ENCODE measurements at places on chromosomes 11 and 22.

- DNase-seq: no peak
These were observed 380.0 kb upstream of the CCDC90B start for GRCh38 chr11:83666149-83666548.

DNA sequence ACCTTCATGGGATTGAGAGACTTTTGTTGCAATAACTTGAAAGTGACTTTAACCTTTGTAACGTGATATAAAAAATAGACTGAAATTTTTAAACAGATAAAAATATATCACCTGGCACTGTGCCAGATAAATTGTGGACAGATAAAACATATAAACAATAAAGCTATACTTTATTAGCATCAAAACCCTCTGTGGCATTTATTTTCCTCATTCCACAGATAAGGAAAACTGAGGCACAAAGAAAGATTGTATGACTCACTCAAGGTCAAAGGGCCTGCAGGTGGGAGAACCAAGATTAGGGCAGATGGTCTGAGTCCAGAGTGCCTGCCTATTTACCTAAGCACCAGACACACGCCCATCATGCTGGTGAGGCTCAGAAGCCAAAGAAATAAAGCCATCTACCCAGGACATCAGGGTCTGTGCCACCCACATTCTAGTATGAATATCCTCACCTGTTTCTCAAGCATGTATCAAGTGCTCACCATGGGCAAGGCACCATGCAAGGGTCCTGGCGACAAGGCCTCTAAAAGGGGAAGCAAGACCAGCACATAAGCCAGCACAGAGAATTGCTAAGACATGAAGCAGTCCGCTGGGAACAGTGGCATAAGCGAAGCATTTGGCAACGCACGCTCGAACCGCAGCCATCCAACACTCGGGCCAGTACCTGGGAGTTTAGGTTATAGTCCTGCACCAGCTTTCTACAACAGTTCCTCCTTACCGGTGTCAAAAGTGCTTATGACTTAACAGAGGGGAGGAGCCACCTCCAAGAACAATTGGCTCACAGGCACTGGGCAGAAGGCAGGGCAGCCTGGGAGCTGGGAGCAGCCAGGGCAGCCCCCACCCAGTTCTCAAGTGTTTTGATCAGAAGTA is 17.6 kb downstream of the MYH9 start:
- DNase-seq: no peak

- no peak for DNase-seq
These were observed 144.4 kb upstream of the SESN3 start for GRCh38 chr11:95375451-95375850.

DNA sequence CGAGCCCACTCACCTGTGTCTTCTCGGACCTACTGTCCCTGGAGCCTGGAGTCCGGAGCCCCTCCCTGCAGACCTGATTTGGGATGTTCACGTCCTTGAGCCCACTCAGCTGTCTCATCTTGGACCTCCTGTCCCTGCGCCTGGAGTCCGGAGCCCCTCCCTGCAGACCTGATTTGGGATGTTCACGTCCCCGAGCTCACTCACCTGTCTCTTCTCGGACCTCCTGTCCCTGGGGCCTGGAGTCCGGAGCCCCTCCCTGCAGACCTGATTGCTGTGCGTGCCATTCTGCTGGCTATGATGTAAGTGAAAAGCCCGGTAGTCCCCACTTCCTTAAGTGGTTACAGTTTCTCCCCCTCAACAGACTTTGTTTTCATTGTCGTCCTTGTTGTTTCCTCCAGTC is 867.1 kb downstream of the BRD1 start:
- DNase-seq: no peak

GRCh38 chr11:2428322-2428795 is 16.0 kb downstream of the TRPM5 start:
- DNase-seq: no peak

- DNase-seq: no peak
These were observed 1.2 kb downstream of the KMT2A start for GRCh38 chr11:118437208-118438125.

DNA sequence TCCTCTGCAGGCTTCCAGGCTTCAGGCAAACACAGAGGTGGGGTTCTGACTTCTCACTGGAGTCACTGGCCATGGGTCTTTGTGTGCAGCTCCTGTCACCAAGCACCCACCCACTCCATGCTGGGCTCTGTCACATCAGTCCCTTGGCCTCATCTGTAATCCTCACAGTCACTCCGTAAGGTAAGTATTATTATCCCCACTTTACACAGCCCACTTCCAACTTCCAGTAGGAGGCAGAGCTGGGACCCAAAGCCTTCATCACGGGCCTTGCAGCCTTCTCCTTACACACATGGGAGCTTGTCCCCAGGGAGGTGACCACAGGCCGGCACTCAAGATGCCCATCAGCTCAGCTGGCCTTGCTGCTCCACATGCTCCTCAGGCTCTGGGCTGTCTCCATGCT is 266.7 kb upstream of the B3GAT1 start:
- no peak for DNase-seq

DNA sequence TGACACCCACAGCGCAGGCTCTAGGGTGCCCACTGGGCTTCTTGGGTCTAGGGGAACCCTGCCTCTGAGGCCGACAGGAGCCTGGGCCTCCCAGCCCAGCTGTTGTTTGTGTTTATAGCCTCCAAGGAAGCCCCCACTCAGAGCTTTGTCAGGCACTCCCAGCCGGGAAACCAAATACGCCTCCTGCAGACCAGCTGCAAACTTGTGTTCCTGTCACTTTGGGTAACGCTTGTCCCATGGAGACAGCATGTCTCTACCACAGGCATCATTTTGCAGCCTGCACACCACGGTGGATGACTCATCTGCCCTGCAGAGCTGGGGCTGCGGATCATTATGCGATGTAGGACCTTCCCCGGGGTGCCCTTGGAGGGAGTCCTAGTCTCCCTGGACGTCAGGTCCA is 40.6 kb upstream of the CRYBB3 start:
- no peak for DNase-seq

- DNase-seq: no peak
These were observed 44.4 kb upstream of the ST14 start for GRCh38 chr11:130115218-130115617.

GRCh38 chr22:20980938-20981722 is 967 bp upstream of the LZTR1 start:
- DNase-seq: no peak

DNA sequence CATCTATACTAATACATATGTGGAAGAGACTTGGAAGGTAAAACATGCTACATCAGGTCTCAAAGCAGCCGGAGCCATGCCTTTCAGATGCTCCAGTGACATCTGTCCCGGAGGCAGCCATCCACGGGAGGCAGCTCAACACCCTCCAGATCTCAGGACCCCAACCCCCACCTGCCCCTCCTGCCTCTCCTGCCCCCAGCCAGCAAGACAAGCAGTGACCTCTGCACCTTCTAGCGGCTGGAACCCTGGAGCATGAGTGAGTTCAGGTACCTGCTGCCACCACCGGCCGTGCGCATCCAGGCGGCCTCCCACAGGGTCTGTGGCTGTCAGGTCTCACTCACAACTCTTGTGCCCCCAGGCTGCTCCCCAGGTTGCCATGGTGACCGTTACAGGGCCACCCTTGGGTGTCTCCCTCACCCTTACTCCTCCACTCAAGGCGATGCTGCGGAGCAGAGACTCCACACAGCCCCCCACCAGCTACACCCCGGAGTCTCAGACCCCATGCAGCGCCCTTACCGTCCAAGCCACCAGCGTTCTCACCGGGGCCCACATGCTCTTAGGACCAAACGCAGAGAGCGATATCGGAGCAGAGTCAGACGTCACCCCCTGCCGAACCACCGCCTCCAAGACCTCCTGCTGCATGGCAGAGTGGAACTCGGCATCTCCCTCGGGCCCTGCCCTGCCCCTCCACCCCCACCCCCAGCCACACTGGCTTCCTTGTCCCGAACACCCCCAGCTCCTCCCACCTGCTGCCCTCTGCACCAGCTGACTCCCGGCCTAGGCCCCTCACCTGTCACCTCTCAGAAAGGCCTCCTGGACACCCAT is 34.7 kb downstream of the CERK start:
- DNase-seq: no peak

DNA sequence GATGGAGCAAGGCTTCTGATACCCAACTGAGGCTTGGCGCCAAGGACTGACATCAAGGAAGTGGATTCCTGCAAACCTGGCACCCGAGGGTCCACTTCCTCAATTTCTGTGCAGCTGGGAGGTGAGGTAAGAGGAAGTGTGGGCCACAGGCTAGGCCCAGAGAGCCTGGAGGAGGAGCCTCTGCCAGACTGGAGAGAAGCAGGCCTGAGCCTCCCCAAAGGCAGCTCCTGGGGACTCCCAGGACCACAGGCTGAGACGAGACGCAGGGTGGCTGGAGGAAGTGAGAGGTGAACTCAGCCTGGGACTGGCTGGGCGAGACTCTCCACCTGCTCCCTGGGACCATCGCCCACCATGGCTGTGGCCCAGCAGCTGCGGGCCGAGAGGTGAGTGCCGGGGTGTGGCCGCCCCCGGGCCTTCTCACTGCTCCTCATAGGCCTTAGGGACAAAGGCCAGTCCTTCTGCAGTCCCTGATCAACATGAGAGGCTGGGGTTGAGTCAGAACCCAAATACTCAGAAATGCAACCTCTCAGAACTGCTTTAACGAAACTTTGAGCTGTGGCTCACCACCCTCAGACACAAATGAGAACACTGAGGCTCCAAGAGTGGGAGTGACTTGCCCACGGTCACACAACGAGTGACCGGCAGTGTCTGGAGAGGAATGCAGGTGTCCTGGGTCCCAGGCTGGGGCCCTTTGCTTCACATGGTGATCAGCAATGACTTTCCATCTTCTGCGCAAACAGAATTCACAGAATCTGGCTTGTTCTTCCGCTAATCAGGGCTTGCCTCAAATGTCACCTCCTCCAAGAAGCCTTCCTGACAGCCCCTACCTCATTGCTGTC is at the start of gene NCF4:
Gene NCF4 (plus strand): TSS at position 186 of the 839 bp plus-strand sequence. CDS start 166 bp downstream, at position 352.
- no peak for DNase-seq

DNA sequence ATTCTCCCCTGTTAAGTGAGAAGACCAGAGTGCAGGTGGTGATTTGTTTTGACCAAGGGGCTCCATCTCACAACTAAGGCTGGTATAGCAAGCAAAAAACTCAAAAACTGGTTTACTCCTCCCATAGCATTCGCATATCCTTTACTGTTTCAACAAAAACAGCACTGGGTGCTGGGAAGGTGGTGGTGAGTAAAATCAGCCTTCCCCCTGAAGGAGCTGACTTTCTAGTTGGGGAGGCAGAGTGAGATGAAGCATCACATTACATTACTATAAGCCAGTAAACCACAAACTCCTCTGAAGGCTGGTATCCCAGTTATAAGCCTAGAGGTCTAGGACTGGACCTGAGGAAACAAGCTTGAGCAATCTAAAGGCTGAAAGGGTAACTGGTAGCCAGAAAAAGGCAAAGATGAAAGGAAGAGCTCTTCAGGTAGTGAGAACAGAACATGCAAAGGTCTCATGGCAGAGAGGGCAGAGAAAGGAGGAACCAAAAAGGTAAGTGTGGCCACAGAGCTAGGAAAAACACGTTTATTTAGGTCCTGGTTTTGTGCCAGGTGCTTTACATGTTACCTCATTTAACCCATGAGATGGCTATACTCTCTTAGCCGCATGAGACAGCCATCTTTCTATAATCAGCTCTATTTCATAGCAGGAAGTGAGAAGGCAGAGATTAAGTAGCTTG is 22.3 kb downstream of the TMEM123 start:
- DNase-seq: no peak

DNA sequence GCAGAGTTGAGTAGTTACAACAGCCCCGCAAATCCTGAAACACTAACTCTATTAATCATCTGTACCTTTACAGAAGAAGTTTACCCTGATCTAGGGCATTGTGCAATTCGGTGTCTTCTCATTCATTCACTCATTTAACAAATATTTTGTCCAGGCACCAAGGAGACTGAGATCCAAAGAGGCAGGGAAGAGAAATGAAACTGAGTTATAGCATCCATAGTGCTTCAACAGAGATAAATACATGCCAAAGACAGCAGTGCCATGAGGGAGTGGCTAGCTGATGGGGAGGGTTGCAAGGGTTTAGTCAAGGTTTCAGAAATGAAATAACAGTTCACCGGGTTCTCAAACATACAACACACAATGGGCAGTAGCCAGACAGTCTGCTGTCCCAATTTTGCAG is 40.2 kb upstream of the MTNR1B start:
- no peak for DNase-seq

DNA sequence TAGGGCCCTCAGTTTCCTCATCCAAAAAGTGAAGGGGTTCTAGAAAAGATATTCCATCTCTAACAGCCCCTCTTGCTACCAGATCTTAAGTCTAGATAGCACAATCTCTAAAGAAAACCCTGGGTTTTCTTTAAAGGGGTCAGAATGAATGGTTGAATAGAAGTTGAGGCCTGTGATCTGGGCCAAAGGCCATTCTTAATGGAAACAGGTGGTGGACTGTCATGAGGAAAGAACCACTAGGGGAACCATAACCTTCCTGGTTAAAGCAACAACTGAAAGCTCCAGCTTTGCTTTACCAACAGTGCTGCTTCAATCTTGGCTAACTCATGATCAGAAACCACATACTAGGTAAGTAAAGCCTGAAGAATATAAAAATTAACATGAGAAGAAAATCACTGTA is 1.8 kb downstream of the CELF1 start:
- DNase-seq: no peak

- no peak for DNase-seq
These were observed 42.1 kb downstream of the CLMP start for GRCh38 chr11:123152951-123153350.

- no peak for DNase-seq
These were observed 2.7 kb upstream of the NFAM1 start for GRCh38 chr22:42434748-42435425.

DNA sequence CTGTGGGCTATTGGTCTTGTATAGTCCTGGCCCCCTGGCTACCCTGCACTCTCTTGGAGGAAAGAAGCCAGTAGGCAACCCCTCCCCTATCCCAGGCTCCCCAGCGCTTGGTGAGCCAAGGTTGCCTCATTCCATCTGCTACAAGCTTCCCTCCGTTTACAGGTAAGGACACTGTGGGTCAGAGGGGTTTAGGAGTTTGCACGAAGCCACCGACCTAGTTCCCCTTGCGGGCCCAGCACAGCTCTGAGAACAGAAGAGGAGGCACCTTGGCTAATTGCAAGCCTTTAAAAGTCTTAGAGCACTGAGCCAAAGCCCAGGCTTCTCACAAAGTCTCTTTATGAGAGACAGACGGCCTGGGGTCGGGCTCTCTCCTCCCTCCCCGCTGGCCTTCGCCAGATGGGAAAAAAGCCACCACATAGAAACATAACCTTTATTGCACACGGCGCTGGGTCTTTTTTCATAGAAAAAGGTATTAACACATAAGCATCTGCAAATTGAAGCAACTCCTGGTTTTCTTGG is 99.8 kb downstream of the CEP164 start:
- DNase-seq: no peak

DNA sequence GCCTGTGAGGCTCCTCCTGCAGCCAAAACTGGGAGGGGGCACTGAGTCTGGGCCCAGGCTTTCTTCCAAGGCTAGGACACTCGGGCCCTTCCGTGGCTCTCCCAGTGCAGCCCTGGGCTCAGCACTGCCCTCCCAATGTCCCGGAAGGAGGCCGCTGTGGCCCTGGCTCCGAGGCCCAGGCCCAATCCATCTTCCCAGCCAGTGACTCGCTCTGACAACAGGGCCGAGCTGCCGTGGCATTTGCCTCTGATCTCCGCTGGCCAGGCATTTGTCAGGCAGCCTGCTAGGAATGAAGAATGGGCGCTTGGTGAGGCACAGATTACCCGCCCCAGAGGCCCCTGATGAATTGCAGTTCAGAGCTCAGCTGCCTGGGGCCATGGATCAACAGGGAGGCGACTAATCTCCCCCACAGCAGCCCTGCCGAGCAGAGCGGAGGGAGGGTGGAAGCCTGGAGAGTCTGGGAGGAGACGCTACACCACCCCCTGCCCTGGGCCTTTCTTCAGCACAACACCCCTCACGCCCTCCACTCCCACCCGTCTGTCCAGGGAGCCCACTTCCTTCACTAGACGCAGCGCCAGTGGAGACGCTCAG is 8.3 kb downstream of the FXYD2 start:
- no peak for DNase-seq

- DNase-seq: no peak
These were observed 45.7 kb upstream of the TUB start for GRCh38 chr11:8035200-8035855.

Measured in BJ (cell line).